ENCODE measurements at places on chromosomes 4 and X.

DNA sequence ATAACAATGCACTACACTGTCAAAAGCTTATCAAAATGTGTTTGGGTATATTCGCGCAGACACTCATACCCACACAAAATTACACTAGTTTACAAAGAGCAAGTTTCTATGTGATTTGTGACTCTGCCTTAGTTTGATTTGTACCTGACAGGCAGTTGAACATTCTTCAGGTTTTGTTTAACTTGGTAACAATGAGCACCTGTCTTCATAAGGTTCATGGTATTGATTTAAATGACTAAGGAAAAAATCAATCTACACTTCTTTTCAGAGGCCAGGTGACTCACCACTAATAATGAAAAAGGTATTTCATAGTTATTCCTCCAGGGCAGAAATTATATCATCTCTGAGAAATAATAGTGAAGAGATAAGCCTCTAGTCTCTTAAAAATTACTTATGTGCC, 1114.6 kb upstream of the AGA start:
- no peak for DNase-seq

- no peak for DNase-seq
Measured at GRCh38 chr4:122107680-122108079, 44.5 kb upstream of the BLTP1 start.

DNA sequence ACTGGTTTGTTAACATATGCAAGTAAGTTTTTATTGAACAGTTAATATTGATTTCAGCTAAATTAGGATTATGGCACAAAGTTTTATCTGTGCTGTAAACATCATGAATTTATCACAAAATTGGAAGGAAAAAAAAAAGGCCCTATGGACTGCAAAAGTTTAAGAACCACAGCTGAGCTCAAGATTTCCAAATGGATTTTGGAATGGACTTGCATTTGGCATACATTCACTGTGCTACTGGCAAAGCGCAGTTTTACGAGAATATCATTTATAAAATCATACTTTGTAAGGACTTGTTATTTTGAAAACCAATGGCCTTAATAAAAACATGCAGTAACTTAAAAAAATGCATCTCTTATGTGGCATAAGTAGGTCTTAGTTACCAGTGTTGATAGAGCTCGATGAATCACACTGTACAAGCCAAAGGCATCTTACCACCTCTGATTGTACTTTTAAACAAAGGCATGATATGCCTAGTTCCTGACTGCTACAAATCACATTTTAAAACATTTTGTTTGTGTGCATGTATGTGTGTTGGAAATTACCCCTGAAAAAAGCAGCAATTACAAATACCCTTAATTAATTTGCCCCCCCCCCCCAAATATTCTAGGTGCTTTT, 58.6 kb downstream of the TAB3 start:
- DNase-seq: no peak

DNA sequence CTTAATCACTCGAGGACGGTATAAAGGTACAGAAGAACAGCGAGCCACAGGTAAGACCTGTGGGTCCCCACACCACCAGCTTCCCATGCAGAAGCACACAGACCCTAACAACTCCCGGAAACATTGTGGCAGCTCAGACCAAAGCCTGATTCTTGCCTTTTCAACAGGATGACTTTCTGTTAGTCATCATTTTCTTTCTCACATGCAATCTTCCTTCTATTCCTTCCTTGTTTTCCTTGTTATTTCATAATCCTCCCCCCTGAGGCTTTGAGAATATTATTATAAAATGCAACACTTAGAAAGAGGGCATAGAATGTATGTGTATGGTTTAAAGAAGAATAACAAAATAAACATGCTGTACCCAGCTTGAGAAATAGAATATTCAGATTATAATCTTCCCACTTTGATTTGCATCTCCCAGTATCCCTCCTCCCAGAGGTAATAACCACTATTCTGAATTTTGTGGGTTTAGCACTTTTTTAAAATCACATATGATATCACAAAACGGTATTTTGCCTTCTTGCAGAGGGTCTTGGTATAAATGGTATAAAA, 100.9 kb downstream of the FHDC1 start:
- DNase-seq: no peak

GRCh38 chrX:96576368-96576767, 108.3 kb upstream of the DIAPH2 start:
- DNase-seq: no peak

DNA sequence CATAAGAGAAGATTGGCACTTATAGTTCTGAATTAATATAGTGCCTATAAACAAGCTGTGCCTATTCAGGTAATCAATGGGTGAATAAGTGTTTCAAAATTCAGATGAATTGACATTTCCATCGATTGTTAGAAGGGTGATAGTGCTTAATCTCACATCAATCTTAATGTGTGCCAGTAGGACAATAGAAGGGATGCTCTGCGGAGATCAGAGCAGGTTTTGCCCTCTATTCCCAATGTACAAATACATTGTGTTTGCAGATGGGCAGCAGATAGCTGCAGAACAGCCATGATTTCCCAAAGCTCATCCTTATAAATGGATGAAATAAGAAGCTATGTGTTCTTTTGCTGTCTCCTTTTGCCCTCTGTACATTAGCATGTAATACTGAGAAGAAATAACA, 7.2 kb downstream of the MAB21L2 start:
- DNase-seq: no peak

DNA sequence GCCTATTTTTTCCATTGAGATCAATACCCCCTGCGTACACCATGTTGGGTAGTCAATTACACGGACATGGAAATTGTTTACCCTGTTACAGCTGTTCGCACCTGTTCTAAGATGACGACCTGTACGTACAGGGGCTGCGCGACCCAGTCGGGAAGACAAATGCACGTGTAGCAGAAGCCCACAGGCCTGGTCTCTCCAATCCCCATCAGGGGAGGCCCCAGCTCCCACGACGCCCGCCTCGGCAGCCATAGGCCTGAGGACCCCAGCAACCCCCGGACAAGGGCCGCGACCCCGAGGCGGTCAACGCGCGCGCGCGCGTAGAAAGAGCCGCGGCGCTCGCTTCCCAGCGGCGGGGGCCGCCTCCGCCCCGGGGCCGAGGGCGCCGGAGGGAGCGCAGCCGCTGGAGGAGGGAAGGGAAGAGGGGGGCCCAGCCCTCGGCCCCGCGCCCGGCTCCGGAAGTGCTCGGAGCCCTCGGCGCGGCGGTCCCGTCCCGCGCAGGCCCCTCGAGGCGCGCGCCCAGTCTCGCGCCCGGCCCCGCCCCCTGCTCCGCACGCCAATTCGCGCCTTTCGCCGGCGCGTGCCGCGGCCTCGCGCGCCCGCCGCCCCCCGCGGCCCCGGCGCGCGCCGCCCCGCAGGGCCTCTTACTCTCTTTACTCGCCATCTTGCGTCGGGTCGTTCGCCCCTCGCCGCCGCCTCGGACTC, 618 bp downstream of the RBBP7 start:
- DNase-seq: no peak

GRCh38 chr4:95165926-95166524, 382.7 kb downstream of the UNC5C start:
- DNase-seq: no peak

- DNase-seq: peak; percentile 82
Measured at GRCh38 chrX:106802388-106803275, at the start of gene TBC1D8B. Gene TBC1D8B (plus strand): TSS chrX:106802673. CDS start chrX:106802854, 181 bp downstream.

DNA sequence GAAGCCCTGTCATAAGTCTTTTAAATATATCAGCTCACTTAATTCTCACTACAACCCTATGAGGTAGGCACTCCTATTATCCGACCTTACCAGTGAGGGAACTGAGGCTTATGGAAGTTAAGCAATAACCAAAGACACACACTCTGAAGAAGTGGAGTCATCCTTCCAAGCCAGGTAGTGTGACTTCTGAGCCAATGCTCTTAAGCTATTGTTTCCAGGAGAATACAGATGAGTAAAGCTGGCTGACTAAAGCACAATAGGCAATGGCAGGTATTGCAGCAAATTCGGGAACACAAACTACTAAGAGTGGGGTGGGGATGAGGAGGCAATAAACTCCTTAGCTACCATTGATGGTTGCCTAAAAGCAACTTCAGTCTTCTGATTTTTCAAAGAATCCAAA, 81.8 kb upstream of the KIT start:
- DNase-seq: no peak

GRCh38 chr4:62439051-62439450, 1238.9 kb downstream of the ADGRL3 start:
- no peak for DNase-seq

GRCh38 chrX:155009994-155010472, 12.5 kb downstream of the F8 start:
- DNase-seq: no peak

DNA sequence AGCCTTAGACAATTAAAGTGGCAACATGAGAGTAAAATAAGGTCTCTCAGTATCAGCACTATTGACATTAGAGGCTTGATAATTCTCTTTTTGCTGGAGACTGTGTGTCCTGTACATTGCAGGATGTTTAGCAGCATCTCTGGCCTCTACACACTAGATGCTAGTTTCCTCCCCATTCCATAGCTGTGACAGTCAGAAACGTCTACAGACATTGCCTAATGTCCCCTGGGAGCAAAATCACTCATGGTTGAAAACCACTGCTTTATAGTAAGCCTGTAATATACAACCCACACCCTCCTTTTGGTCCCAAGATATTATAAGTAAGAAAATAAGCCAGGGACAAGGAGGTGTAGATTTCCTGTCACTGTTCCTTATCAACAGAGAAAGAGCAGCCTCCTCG, 166.0 kb downstream of the FRMPD4 start:
- no peak for DNase-seq

DNA sequence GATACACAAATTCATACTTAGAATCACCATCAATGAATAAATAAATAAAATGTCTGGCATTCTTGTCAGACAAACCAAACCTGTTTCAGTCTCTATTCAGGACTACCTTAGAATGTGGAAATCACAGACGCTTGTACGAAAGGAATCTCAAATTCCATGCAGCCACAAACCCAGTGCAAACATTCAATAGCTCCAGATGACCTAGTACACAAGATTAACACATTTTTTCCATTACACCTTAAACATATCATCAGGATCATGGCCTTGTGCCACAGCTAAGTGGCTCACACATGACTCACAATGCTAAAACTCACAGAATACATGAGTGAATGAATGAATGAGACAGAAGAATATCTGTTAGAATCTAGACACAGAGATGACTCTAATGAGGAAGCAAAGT, 134.2 kb downstream of the PWWP3B start:
- no peak for DNase-seq

DNA sequence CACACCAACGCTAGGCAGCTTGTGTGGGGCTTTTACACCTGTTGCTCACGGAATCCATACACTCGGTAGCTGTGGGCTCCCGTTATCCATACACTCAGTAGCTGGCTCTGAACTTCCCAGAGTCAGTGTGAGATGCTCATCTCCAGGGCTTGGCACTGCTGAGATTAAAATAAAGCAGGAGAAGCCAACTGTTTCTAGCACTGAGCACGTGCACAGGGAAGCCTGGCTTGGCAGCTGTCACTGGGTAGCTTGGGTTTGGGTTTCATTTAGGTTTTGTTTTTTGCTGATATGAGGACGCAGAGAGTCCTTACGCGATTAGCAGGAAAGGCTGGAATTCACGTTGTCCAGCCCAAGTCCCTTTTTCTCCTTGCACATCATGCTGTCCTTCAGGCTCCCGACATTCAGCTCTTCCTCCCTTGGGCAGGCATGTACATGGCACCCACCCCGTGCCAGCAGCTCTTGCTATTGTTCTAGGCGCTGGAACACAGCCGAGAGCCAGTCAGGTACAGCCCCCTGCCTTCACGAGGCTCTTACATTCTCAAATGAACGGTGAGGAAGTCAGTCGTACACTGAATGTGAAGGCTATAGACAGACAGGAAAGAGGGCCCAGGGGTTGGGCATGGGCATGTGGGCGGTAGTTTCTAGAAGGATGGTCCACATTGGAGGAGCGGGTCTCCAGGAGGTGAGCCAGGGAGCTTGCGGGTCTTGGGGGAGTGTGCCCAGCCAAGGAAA, 25.9 kb downstream of the NSG1 start:
- no peak for DNase-seq

GRCh38 chr4:8601556-8601955, 9.0 kb downstream of the CPZ start:
- no peak for DNase-seq

DNA sequence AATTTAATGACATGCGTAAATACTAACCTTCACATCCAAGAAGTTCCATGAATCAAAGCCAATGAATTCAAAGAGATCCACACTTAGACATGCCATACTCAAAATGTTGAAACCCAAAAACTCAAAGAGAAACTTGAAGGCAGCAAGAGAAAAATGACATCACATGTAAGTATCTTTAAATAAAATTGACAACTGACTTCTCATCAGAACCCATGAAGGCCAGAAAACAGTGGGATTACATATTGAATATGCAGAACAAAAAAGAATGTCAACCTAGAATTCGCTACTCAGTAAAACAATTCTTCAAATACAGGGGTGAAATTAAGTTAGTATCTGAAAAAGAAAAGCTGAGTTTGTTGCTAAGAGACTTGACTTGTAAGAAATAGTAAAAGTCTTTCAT, 953.9 kb upstream of the HS3ST1 start:
- no peak for DNase-seq

DNA sequence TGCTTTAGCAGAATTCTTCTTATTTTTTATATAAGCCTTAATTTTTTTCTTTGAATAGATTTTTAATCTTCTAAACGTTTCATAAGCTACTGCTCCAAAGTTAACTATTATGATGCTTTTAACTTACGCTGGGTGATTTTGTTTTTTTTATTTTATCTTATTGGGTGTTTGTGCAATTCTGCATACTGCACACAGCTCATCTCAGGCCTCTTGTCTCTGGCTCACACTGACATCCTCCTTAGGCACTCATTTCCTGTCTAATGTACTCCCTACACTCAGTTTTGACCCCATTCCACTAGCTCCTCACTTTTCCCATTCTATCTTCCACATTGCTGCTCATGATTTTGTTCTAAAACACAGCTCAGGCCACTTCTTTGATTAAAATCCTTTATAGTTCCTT, 111.9 kb upstream of the MAP9 start:
- DNase-seq: no peak

DNA sequence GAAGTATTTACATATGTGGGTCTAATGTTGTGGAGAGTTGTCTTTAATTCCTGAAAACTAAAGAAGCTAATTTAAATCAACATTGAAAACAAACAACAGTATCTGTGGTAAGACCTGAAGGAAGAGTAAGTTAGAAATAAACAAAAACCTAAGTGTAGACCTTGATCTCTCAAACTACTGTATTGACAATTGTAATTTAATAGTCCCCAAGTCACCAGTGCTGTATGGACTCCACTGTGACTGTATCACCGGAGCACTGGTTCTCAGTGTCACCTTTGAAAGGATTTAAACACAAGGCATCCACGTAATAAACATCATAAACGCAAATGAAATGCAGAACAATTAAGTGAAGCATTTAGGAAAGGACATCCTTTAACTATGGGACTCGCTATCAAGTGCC, 46.4 kb downstream of the OCRL start:
- DNase-seq: no peak

DNA sequence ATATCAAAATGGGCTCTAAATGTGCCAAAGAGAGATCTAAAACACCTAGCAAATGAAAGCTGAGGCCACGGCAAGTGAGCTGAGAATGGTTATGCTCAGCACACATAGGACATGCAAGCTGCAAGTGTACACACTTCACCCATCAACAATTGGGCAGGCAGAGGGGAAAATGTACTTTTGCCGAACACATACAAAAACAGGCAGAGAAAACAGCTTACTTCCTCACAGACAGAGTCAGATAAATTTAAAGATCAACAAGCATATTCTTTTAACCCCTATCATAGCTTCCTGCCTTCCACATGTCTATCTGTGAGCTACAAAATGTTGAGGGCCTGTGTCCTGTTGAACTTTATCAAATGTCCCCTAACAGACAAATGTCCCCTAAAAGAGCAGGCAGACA, 60.3 kb downstream of the SH3KBP1 start:
- DNase-seq: no peak

- DNase-seq: no peak
Measured at GRCh38 chr4:142447009-142447408, 399.1 kb downstream of the INPP4B start.
